Chondrocyte (in vitro differentiated cells): ENCODE measurements at places on chromosomes 6 and 20. TPM values are rescaled to one million over a fixed set of nuclear protein-coding genes. Genes with fewer than 3 reads are reported as not detected.
A peak's percentile ranks its signal among the peaks of the same experiment; 100 is the strongest.

The ZC2HC1B gene
- total RNA-seq = 0.46 TPM in 1 of 3 replicates, not detected in the others

The B3GAT2 gene
- total RNA-seq = 0.02 TPM in 1 of 3 replicates, not detected in the others

The CLIC5 gene
- not detected in 3 replicates for total RNA-seq

The SYCP2 gene
- 1.5 to 2.5 TPM (median 1.9 TPM) in 3 replicates for total RNA-seq

- H3K36me3 ChIP-seq = no peaks in the 10 kb centered on the region
- DNase-seq = no peak
- H3K27me3 ChIP-seq = no peaks in the 10 kb centered on the region
- H3K4me1 ChIP-seq = peaks cover 38% of the 10 kb centered on the region
- no peak overlapping the region for H3K4me3 ChIP-seq
Observed at GRCh38 chr6:138651491-138651890, 122.1 kb upstream of the CCDC28A start.

GRCh38 chr6:157961832-157962575, 19.7 kb upstream of the SYNJ2 start:
- H3K27me3 ChIP-seq = no peaks in the 10 kb centered on the region
- H3K4me3 ChIP-seq = peak overlapping the region; percentile 26
- peak overlapping the region; percentile 93 for H3K27ac ChIP-seq
- peaks cover 15% of the 10 kb centered on the region for H3K36me3 ChIP-seq

- no peak overlapping the region for H3K4me3 ChIP-seq
- peaks cover 20% of the 10 kb centered on the region for H3K4me1 ChIP-seq
- no peak for DNase-seq
- H3K27ac ChIP-seq = no peak overlapping the region
Observed at GRCh38 chr6:158787395-158787794, 31.8 kb downstream of the EZR start.

GRCh38 chr6:98416027-98416426, 418.3 kb upstream of the POU3F2 start:
- no peaks in the 10 kb centered on the region for H3K36me3 ChIP-seq
- no peak overlapping the region for H3K4me3 ChIP-seq
- no peak for DNase-seq
- H3K4me1 ChIP-seq = no peaks in the 10 kb centered on the region

DNA sequence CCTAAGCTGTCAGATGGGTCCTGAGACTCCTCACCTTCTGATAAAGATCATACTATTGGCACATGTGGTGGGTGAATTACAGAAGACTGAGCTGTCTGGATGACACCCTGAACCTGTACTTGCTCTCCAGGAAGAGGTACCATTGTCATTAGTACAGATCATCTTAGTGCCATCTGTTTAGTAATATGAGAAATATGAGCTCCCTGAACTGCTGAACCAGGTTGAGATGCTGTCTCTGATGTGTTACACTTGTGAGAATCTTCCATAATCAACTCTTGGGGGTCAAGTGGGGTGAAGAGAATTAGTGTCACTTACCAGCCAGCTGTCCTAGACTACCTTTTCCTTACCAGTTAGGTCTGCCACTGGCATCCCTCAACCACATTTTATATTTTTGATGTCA, 531.0 kb downstream of the EPHA7 start:
- no peaks in the 10 kb centered on the region for H3K27me3 ChIP-seq
- H3K4me1 ChIP-seq = no peaks in the 10 kb centered on the region
- H3K27ac ChIP-seq = no peak overlapping the region
- no peak for DNase-seq
